ENCODE measurements at places on chromosomes 11 and 22. TPM values are rescaled to one million over a fixed set of nuclear protein-coding genes. Genes with fewer than 3 reads are reported as not detected.

Gene CTTN
- 127 TPM for total RNA-seq

Gene UCP3
- total RNA-seq = 0.15 TPM

Gene P2RY2
- total RNA-seq = 0.84 TPM

Gene NLRP6
- not detected for total RNA-seq

Gene APOL3
- 12.4 TPM for total RNA-seq

Gene NLRP14
- not detected for total RNA-seq

Gene IGF2
- 0.07 TPM for total RNA-seq

Gene OR5B21
- not detected for total RNA-seq

Gene CCDC81
- 0.79 TPM for total RNA-seq

Gene SPDYC
- not detected for total RNA-seq

Gene H19
- 0.17 TPM for total RNA-seq

Gene ETS1
- 67.7 TPM for total RNA-seq

Gene TMEM86A
- 1.1 TPM for total RNA-seq

Gene ZNF280B
- 3.1 TPM for total RNA-seq
